ENCODE measurements at places on chromosomes 2 and 18.

DNA sequence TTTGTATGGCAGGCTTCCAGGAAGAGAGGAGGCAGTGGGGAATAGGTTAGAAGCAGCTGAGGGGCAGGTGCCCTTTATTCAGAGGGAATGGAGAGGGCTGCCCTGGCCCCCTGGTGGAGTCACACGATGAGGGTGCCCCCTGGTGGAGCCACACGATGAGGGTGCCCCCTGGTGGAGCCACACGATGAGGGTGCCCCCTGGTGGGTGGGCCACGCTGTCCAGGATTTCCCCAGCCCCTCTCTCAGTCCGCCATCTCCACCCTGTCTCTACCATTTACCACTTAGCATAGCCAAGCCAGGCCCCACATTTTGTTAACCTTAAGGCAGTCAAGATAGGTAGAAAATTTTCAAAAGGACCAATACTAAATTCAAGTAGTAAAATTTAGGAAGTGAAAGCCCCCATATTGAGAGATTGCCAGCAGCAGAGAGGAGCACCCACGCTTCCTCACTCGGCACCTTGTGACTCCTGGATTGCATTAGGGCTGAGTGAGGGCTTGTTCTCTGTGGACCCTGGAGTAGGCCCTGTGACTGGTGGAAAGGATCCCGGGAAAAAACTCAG lies 10.4 kb upstream of the FAM228A start:
- DNase-seq = no peak

GRCh38 chr18:54129448-54130067 lies 94.9 kb downstream of the MBD2 start:
- DNase-seq = no peak

GRCh38 chr2:214451516-214452275 lies 40.8 kb downstream of the VWC2L start:
- no peak for DNase-seq

- DNase-seq = no peak
Observed at GRCh38 chr18:8779251-8779650, 73.9 kb downstream of the MTCL1 start.

- DNase-seq = peak; percentile 8
Observed at GRCh38 chr2:225100856-225101294, 58.6 kb upstream of the DOCK10 start.

- no peak for DNase-seq
Observed at GRCh38 chr2:219559156-219559915, 12.0 kb downstream of the OBSL1 start.

- no peak for DNase-seq
Observed at GRCh38 chr2:95274291-95275150, at the start of gene PROM2. Gene PROM2, plus strand, starts transcription at chr2:95274449. Its CDS starts 137 bp downstream, at chr2:95274586.

DNA sequence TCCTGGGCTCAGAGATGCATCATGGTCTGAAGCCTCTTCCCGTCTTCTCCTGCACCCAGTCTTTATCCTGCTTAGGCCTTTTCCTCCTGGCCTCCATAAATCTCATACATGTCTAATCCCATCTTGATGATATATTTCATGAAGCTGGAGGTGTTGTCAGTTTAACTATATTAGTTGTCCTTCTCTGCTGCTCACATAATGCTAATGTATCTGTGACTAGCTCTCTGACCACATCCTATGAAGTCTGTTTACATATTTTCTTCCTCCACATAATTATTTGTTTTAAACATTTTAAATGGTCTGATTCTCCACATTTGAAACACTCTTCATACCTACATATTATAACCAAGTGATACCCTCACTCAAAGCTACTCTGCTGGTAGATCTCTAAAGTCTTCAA lies 315.2 kb upstream of the RND3 start:
- no peak for DNase-seq

DNA sequence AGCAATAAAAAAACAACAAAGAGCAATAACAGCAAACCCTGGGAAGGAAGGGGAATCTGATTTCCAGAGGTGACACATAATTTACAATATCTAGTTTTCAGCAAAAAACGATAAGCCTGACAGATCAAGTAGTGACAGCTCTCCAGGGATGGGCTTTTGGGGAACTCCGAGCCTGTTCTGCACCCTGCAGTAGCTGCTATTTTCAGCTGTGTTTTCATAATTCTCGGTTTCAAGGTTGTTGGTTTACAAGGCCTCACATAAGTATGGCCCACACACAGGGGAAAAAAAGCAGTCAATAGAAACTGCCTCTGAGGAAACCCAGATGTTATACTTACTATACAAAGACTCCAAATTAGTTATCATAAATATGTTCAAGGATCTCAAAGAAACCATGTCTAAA lies 67.7 kb upstream of the CTLA4 start:
- no peak for DNase-seq

DNA sequence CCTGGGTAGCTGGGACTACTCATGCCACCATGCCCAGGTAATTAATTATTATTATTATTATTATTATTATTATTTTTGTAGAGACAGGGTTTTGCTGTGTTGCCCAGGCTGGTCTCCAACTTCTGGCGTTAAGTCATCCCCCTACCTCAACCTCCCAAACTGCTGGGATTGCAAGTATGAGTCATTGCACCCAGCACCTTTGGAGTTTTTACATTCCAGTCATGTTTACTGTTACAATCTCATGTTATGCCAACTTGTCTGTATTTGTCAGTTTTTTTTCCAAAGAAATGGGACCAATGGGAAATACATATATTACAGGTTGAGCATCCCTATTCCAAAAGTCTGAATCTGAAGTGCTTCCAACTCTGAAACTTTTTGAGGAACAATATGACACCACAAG lies 903.8 kb downstream of the SLC4A3 start:
- DNase-seq = no peak

DNA sequence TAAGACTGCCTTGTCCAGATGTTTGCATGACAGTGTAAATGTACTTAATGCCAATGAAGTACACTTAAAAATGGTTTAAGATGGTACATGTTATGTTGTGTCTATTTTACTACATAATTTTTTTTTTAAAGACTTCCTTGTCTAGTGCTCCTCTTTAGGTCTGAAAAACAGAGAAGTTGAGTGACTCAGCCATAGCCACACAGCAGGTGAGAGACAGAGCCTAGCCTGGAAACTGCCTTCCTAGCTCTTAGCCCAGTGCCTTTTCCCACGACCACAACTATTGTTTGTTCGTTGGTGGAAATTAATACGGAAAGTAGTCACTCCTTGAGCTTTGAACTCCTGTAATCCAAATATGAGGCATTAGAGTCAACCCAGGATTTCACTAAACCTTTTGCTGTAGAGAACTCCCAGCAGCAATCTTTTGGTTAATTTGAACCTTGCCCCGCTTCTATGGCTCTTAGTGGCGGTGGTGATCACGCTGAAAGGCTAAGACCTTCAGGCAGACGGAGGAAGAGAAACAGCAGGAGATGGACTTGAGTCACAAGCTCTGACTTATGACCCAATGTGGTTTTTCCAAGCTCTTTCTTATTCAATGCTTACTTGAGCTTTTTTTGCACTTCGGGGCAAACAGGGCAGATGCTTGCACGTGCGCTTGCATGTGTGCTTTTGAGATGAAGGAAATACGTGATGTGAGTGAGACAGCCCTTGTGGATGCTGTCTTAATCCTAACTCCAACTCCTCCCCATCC lies 21.2 kb downstream of the TRIB2 start:
- DNase-seq = peak; percentile 93

GRCh38 chr2:144566448-144566847 lies 46.5 kb upstream of the ZEB2 start:
- DNase-seq = no peak

DNA sequence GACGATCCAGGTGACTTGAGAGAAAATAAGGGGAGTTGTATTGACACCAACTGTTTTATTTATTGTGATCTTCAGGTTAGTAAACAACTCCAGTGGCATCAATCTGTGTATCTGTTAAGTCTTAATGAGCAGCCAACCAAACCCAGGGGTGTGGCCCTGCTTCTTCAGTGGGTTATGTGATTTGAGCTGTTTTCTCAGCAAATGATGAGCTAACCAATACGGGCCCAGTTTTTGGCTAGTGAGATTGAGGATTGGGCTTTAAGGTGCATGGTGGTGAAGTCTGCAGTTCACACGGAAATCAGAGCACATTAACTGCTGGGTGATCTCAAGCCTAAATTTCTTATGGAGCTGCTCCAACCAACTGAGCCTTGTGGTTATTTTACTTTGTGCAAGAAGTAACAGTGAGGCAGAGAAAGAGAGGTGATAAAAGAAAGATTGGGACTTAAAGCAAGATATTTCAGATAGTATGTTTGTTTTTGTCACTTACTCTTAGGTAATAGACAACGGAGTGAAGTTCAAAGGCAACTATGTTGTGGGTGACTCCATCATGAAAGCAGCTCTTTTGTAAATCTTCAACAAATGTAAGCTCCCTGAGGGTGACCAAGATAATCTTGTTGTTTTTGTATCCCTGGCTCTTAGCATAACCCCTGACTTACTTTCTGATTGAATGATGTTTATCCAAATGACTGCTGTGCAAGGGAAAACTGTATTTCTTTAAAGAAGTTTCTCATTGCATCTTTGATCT lies 2.4 kb downstream of the MTCL1 start:
- no peak for DNase-seq

DNA sequence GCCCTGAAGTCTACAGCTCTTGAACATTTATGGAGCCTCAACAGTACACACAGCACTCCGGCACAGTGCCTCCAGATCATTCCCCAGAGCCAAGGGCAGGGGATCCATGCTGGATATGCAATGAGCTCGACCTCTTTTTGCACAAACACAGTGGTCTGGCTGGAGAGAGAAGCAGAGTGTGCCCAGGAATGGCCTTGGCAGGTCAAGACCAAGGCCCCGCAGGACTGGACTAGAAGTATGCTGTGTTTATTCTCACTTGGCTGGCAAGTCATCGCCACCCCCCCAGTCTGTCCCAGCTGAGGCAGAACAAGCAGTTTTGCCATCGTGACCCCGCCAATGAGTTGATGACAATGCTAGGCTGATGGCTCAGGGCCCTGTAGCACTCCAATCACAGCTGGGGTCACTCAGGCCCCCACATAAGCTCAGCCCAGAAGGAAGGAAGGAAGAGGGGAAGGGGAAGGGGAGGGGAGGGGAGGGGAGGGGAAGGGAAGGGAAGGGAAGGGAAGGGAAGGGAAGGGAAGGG lies 212.1 kb downstream of the TTC32 start:
- no peak for DNase-seq

GRCh38 chr2:197310987-197311420 lies 424 bp upstream of the ANKRD44 start:
- no peak for DNase-seq

GRCh38 chr2:201220102-201220570 lies 37.2 kb downstream of the CASP10 start:
- no peak for DNase-seq

- DNase-seq = no peak
Observed at GRCh38 chr2:170930131-170930990, 1.3 kb downstream of the GORASP2 start.

GRCh38 chr2:187614756-187615155 lies 60.5 kb upstream of the TFPI start:
- DNase-seq = no peak

GRCh38 chr18:2970772-2971659 lies 41.9 kb downstream of the LPIN2 start:
- DNase-seq = no peak

DNA sequence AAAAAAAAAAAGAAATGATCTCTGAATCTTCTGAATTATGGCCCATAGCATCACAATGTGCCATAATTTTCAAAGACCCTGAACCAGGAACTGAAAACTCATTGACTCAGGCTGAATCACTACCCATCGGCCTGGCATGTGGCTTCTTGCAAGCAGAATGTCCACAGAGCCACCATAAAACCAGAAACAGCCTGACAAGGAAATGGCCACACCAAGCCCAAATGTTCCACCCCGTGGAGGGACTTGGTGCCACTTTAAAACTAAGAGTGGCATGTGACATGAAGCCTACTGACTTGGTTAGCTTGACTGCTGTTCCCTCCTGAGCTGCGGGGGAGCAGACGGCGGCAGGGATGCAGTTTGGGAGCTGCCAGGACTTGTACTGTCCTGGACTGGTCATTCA lies 71.2 kb upstream of the RBM44 start:
- DNase-seq = no peak

DNA sequence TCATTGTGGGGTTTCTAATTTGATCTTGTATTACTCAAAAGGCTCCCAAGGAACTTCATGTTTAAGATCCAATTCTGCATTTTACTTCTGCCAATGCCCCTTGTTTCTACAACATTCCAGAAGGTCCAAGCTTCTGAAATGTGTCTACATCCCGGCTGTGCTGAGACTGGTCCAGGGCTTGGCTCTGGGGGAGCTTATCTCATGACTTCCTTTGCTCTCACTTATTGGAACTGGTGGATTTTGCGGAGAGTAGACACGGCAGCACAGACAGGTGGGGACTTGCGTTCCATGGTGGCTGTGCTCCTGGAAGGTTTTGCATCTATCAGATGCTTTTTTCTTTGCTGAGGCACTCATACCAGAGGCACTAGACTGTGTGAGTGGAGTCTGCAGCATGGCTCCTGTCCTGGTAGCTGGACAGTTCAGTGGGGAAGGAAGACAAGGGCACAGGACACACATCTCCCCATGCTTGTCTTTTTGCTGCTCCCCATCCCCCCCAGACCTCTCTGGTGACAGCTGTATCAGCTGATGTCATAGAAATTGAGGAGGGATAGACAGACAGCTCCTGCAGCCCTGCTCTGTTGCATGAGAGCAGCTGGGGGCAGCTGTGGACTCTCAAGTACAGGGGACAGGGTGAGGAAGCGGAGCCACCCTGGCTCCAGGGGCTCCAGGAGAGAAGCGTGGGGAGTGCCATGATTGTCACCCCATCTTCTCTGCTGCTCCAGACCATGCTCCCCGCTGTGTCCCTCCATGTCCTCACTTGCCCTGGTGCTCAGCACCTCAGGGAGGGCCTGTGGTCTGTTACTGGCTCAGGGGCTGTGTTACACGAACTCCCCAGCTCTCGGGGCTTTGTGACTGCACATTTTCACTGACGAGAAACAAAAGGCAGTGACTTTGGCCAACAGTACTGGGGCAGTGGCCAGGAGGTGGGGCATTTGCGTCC lies 46.0 kb downstream of the ACAA2 start:
- DNase-seq = no peak

DNA sequence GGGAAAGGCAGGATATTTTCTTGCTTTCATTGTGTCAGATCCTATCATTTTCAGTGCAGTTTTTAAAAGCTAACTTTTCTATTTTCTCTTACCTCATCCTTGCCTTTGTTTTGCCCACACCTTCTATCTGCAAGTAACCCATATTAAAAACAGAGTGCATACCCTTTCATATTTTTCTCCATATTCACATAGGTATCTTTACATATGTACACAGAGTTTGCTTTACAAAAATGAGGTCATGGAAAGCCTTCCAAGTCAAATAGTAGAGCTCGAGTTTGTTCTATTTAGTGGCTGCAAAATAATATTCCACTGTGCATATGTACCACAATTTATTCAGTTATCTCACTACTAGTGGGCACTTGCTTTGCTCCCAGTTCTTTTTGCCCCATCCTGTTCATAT lies 3.9 kb upstream of the DHRS9 start:
- no peak for DNase-seq
